ENCODE measurements at places on chromosomes 16 and 17. TPM values are rescaled to one million over a fixed set of nuclear protein-coding genes. Genes with fewer than 3 reads are reported as not detected.

DNA sequence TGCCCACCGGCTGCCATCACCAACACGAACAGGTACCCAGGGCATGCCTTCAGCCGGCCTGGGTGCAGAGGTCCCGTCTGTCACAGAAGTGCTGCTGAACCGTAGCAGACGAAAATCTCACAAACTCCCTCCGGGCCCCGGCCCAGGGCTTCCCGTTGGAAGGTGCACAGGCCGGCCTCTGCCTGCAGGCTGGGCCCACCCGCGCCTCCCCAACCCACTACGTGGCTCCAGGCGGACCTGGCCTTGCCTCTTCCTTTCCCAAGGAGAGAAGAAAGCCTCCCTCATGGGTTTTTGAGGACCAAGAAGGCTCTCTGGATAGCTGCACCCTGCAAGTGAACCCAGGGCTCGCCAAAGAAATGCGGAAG lies 45.5 kb upstream of the PABPN1L start:
- H3K4me1 ChIP-seq = no peaks in the 10 kb centered on the region
- no peak overlapping the region for H3K4me3 ChIP-seq
- no peaks in the 10 kb centered on the region for H3K27me3 ChIP-seq
- H3K36me3 ChIP-seq = no peaks in the 10 kb centered on the region
- DNase-seq = no peak

DNA sequence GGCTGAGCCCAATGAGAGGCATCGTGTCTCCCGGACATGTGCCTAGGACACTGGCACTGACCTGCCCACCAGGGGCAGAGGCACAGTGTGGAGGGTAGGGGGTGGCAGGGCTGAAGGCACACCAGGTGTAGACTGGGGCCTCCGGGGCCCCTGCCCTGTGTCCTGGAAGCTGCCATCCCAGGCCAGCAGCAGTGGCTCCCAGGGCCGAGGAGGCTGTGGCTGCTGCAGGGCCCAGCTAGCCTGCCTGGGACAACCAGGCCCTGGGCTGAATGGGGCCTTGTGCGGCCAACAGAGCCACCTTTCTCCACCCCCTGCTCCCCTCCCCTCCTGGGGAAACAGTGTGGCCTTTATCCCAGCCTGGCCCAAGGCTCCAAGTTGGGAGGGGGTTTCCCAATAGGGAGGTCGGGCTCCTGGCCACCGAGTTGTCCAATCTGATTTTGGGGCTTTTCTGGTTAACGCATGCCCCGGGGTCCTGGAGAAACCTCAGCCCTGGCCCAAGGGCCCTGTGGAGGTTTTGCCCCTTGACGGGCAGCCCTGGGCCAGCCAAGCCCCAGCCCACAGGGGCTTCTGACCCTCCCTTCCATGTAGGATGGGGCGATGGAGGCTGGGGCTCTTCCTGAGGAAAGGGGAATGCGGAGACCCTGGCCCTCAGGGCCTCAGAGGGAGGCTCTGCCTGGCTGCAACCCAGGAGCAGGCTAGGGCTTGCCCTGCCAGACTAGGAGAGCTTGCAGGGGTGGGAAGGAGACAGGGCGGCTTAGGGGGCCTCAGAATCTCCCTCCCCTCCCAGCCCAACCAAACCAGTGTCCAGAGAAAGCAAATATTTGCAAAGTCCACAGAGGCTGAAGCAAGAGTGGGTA lies 4.2 kb downstream of the MTSS2 start:
- DNase-seq = no peak
- H3K27me3 ChIP-seq = peaks cover 31% of the 10 kb centered on the region
- no peaks in the 10 kb centered on the region for H3K36me3 ChIP-seq
- peaks cover 10% of the 10 kb centered on the region for H3K4me1 ChIP-seq
- H3K4me3 ChIP-seq = no peak overlapping the region

DNA sequence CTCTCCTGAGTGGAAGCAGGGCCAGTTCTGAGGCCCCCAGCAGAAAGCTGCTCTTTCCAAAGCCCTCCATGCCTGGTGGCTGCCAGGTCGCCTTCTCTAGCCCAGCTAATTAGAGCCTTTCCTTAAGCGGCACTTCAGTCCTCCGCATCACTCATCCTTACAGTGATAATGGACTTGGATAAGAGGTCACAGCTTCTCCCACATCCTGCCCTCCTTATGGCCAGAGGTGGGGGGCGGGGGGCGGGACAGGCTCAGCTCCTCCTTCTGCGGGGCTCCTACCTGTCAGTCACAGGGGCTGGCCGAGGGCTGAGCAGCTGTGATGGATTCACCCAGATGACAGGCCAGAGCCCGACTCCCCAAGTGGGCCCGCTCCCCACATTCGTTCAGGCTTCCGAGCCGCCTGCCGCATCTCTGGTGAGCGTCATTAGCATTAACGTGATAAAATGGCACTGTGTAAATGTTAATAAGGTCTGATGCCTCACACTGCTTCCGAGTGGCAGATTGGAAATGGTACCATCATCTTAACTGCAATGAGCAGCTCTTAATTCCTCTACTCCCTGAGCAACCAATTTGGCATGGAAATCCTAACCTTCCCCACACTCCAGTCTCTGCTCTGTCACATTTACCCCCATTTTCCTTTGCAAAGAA lies 41.3 kb downstream of the GRIN2C start:
- no peaks in the 10 kb centered on the region for H3K4me1 ChIP-seq
- H3K4me3 ChIP-seq = no peak overlapping the region
- H3K27me3 ChIP-seq = no peaks in the 10 kb centered on the region
- H3K27ac ChIP-seq = no peak overlapping the region
- no peak for DNase-seq
- peaks cover 56% of the 10 kb centered on the region for H3K36me3 ChIP-seq

DNA sequence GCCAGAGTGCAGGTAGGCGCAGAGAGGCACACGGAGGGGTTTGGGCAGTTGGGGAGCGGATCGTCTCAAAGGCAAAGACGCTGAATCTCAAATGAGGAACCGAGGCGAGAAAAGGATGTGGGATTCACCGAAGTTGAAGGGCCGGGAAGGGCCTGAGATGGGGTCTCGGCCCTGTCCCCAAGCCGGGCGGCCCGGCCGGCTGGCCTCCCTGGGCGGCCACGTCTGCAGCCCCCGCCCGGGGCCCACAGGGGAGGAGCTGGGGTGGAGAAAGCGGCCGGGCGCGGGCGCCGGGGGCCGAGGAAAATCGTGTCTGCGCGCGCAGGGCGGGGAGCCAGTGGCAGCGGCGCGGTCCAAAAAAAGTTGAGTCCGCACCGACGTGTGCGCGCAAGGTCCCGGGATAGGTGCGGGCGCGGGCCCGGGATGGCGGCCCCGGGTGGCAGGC lies 458 bp downstream of the SLC12A4 start:
- H3K4me3 ChIP-seq = peak overlapping the region; percentile 66
- no peak overlapping the region for H3K27ac ChIP-seq
- H3K4me1 ChIP-seq = peaks cover 25% of the 10 kb centered on the region
- no peaks in the 10 kb centered on the region for H3K36me3 ChIP-seq

DNA sequence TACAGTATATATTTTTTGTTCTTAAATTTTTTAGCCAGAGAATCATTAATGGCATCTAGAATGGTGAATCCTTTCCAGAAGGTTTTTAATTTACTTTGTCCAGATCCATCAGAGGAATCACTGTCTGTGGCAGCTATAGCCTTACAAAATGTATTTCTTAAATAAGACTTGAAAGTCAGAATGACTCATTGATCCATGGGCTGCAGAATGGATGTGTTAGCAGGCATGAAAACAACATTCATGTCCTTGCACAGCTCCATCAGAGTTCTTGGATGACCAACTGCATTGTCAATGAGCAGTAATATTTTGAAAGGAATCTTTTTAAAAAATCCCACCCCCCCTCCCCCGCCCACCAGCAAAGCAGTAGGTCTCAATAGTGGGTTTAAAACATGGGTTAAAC lies 51.4 kb downstream of the CACNG1 start:
- DNase-seq = no peak
- peaks cover 3% of the 10 kb centered on the region for H3K4me1 ChIP-seq
- no peak overlapping the region for H3K27ac ChIP-seq
- peaks cover 28% of the 10 kb centered on the region for H3K36me3 ChIP-seq

- peak overlapping the region; percentile 35 for H3K27ac ChIP-seq
- peak; percentile 78 for DNase-seq
- no peaks in the 10 kb centered on the region for H3K36me3 ChIP-seq
- H3K4me1 ChIP-seq = peaks cover 77% of the 10 kb centered on the region
- H3K4me3 ChIP-seq = peak overlapping the region; percentile 61
These were observed 4.3 kb downstream of the MYO1C start for GRCh38 chr17:1487939-1488825.

- no peak for DNase-seq
- H3K27ac ChIP-seq = no peak overlapping the region
- no peaks in the 10 kb centered on the region for H3K27me3 ChIP-seq
- no peak overlapping the region for H3K4me3 ChIP-seq
- no peaks in the 10 kb centered on the region for H3K36me3 ChIP-seq
These were observed 23.7 kb downstream of the FAM20A start for GRCh38 chr17:68577497-68577821.

DNA sequence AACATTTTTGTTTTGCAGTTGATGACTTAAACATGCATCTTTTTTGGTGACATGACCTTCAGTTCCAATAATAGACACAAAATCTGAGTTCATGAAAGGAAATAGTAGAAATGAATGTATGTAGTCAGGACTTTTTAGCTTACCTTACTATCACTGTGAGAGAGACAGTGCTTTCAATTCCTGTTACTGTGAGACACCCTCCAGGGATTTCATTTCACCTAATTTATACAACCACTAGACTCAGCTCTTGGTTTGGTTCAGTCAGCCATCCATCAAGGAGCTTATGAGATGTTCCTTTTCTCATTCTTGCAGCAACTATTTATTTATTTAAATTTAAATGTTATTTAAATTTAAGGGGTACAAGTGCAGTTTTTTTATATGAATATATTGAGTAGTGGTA lies 77.9 kb downstream of the MAP2K4 start:
- H3K4me1 ChIP-seq = no peaks in the 10 kb centered on the region
- DNase-seq = no peak
- H3K27me3 ChIP-seq = no peaks in the 10 kb centered on the region

DNA sequence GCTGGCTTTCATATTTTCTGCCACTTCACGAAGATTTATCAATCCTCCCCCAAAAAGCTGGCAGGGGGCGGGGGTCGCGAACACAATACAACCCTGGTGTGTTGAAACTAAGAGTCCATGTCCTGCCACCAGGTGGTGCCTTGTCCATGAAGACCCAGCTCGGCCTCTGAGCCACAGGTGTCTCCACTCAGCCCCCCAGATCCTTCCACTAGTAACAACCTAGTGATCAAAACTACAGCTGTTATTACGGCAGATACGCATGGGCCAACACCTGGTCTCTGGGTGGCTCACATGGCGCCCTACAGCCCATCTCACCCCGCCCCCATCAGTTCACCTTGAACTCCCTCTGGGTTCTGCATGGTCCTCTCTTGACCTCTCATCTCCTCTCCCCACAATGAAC lies 27.7 kb downstream of the USP7 start:
- no peak for DNase-seq
- H3K4me1 ChIP-seq = peaks cover 64% of the 10 kb centered on the region
- no peaks in the 10 kb centered on the region for H3K27me3 ChIP-seq
- no peak overlapping the region for H3K4me3 ChIP-seq
- H3K36me3 ChIP-seq = peaks cover 3% of the 10 kb centered on the region
- H3K27ac ChIP-seq = no peak overlapping the region

DNA sequence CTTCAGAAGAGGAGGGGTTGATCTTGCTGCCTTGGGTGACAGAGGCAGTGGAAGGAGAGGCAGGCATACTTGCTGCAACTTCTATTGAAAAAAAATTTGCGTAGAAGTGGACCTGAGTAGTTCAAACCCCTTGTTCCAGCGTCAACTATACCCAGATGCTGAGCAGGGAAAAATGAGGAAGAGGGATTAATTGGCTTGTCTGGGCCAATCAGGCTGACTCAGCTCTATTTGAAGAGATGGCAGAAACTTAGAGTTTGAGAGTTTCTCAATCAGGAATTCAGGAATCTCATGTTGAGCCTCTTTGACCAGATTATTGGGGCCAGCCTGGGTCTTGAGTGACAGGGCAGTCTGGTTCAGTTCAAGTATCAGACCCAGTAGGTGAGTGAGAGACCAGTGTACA lies 17.6 kb downstream of the CASC3 start:
- DNase-seq = no peak
- H3K27me3 ChIP-seq = no peaks in the 10 kb centered on the region
- no peak overlapping the region for H3K27ac ChIP-seq
- peaks cover 64% of the 10 kb centered on the region for H3K36me3 ChIP-seq

DNA sequence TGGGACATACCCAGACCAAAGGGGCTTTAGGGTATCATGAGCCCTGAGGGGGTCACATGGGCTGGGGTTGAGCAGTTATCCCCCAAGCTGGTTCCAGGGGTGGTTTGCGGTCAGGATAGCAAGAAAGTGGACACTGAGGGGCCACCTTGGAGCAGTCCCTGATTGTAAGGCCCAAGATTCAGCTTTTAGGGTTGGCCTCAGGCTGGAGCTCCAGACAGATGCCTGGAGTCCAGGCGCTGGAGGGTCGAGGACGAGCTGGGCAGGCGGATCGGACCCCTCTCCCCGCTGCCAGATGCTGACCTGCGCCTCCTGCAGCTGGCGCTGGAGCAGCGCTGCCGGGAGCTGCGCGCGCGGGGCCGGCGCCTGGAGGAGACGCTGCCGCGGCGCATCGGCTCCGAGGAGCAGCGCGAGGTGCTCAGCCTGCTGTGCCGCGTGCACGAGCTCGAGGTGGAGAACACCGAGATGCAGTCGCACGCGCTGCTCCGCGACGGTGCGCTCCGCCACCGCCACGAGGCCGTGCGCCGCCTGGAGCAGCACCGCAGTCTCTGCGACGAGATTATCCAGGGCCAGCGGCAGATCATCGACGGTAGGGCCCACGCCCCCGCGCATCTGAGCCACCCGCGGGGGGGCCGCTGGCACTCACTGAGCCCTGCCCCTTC lies 10.0 kb downstream of the BTBD17 start:
- H3K36me3 ChIP-seq = no peaks in the 10 kb centered on the region
- H3K4me1 ChIP-seq = peaks cover 20% of the 10 kb centered on the region
- no peak overlapping the region for H3K27ac ChIP-seq
- H3K27me3 ChIP-seq = peaks cover 39% of the 10 kb centered on the region
- no peak overlapping the region for H3K4me3 ChIP-seq

GRCh38 chr16:89828199-89828869 lies at the start of gene SPIRE2:
TSS of gene SPIRE2 (plus strand) at chr16:89828475. CDS start at chr16:89828551, 76 bp downstream.
- peaks cover 25% of the 10 kb centered on the region for H3K27me3 ChIP-seq
- peaks cover 12% of the 10 kb centered on the region for H3K4me1 ChIP-seq
- H3K4me3 ChIP-seq = no peak within 1 kb of the TSS
- H3K27ac ChIP-seq = no peak within 1 kb of the TSS
- H3K36me3 ChIP-seq = no peaks in the 10 kb centered on the region

DNA sequence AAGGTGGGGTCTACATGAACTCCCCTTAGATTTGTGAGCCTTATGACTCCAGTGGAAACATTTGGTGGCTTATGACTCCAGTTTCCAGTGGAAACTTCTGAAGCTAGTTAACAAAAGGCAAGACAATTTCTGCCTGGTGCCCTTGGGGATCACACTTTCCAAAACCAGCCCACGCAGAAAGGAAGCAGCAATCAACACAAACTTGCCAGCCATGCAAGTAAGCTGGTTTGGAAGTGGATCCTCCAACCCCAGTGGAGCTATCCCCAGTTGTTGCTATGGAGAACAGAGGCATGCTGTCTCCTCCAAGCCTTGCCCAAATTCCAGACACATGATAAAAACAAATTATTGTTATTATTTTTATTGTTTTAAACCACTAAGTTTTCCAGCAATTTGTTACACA lies 130.9 kb downstream of the CDH11 start:
- H3K27me3 ChIP-seq = no peaks in the 10 kb centered on the region
- no peaks in the 10 kb centered on the region for H3K4me1 ChIP-seq
- H3K4me3 ChIP-seq = no peak overlapping the region
- no peak for DNase-seq

- H3K27me3 ChIP-seq = no peaks in the 10 kb centered on the region
- peak overlapping the region; percentile 88 for H3K27ac ChIP-seq
- DNase-seq = peak; percentile 72
- H3K36me3 ChIP-seq = no peaks in the 10 kb centered on the region
- H3K4me1 ChIP-seq = peaks cover 50% of the 10 kb centered on the region
These were observed 1.7 kb downstream of the MT2A start for GRCh38 chr16:56610017-56610608.

The PMP22 gene
- not detected for total RNA-seq

The PCGF2 gene
- not detected for total RNA-seq

The PRR35 gene
- total RNA-seq = not detected

The ACTG1 gene
- total RNA-seq = 1,296 TPM

The RND2 gene
- total RNA-seq = 0.28 TPM

All from CD4-positive, alpha-beta T cell (primary cell).